ENCODE measurements at places on chromosomes 12 and 14.

- no peak for DNase-seq
Measured at GRCh38 chr12:47707355-47707754, 1.5 kb upstream of the RPAP3 start.

GRCh38 chr14:67393689-67394088 is 18.3 kb downstream of the PLEK2 start:
- DNase-seq, result no peak

- no peak for DNase-seq
Measured at GRCh38 chr14:69214393-69214792, 23.1 kb downstream of the EXD2 start.

GRCh38 chr14:31965735-31966598 is 111.1 kb upstream of the ARHGAP5 start:
- DNase-seq, result no peak

GRCh38 chr14:81127785-81128184 is 93.0 kb downstream of the GTF2A1 start:
- no peak for DNase-seq

DNA sequence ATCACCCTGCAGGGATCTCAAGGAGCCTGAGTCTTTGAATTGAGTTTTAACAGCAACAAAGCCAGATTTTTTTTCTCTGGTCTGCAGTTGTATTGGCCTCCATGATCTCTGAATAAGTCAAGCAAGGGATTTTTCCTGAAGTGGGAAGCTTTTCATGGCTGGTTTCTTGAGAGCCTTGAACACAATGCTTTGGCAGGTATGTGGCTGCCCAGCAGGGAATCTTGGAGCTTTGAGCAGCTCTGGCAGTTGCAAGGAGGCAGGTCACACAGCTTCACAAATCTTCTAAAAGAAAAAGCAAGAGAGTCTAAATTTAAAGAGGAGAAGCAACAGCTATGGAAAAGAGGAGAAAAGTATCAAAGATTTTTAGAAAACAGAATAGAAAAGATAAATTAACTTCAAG is 60.1 kb downstream of the RPS29 start:
- DNase-seq, result no peak

All from putamen (tissue), 1 donor.